ENCODE measurements at places on chromosomes 7 and 10. TPM values are rescaled to one million over a fixed set of nuclear protein-coding genes. Genes with fewer than 3 reads are reported as not detected.

Gene SLC26A4
- 3.5 TPM for total RNA-seq

Gene CALHM1
- total RNA-seq: 0.25 TPM

Gene CRPPA
- total RNA-seq: 1.2 TPM

Gene NANOS1
- total RNA-seq: 0.20 TPM

Gene GJD4
- total RNA-seq: not detected

Gene TMEM213
- total RNA-seq: not detected

Gene RAMP3
- not detected for total RNA-seq
